ENCODE measurements at places on chromosomes 2 and 18.

GRCh38 chr18:78603102-78603983 lies 376.3 kb upstream of the SALL3 start:
- DNase-seq, result no peak

GRCh38 chr18:44507729-44508325 lies 172.9 kb upstream of the SETBP1 start:
- no peak for DNase-seq

DNA sequence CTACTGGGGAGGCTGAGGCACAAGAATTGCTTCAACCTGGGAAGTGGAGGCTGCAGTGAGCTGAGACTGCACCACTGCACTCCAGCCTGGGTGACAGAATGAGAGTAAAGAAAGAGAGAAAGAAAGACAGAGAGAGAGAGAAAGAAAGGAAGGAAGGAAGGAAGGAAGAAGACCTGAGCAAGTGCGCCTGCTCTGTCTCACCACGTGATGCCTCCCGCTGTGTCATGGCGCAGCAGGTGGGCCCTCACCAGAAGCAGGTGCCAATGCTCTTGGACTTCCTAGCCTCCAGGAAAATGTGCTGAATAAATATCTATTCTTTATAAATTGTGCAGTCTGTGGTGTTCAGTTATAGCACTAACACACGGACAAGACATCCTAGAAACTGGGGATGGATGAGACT lies 270.0 kb downstream of the CYP26B1 start:
- DNase-seq, result no peak

- DNase-seq, result no peak
Observed at GRCh38 chr2:220162320-220162719, 534.9 kb downstream of the SLC4A3 start.

DNA sequence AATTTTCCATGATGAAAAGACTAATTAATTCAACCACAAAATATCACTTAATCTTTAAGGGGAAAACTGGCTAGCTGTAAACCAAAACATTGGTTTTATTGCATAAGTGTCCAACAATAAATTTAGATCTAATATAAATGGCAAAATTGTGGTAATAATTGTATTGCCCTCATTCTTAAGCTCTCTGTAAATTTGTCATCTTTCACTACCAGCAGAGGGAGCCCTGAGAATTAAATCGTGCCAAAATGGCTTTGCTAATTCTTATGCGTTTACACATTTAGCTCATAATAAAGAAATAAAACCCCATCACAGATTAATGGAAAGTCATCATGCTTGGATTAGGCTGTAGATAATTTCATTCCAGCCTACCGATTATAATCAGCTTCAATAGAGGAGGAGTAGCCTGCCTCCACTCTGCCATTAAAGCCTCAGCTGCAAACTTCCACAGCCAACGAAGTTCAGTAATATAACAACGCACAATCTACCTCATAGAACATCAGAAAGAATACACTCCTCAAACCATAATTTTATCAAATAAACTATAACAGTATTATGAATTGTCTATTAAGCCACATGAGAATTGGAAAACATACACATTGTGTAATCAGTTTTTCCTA lies 70.0 kb upstream of the ATP5MC3 start:
- no peak for DNase-seq

DNA sequence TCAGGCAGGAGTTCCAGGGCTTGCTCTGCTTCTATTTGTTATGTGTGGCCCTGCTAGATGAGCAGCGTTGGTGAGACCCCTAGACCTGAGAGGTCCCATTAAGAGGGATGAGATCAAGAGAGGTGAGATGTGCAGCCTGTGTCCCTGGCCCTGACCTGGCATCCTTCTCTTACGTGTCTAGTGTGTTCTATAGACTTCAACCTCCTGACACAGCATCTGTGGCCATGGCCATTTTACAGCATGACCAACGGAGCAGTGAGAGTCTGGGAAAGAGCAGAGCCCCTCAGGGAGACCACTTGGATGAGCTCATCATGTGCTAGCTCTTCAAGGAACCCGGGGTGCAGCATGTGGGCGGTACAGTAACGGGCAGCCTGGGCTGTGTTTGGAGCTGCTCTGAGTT lies 32.7 kb upstream of the ASPRV1 start:
- DNase-seq, result no peak

- no peak for DNase-seq
Observed at GRCh38 chr2:168097431-168097830, 150.0 kb downstream of the STK39 start.

- DNase-seq, result no peak
Observed at GRCh38 chr2:4272261-4272858, 569.0 kb downstream of the DCDC2C start.

DNA sequence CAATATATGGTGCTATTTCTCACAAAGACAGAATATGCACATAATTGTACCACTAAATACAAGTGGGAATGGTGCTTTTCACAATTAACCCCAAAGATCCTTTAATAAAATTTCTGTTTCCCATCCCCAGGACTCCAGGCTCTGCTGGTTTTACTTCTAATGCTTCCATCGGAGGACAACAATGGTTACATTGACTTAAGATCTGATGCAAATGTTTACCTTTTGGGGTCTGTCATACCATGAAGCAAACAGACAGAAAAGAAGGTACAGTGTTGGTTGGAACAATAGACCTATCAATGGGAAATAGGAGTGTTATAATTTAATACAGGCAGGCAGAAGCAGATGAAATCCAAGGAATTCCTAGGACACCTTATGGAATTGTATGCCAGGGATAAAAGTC lies 105.7 kb downstream of the UPP2 start:
- DNase-seq, result no peak

DNA sequence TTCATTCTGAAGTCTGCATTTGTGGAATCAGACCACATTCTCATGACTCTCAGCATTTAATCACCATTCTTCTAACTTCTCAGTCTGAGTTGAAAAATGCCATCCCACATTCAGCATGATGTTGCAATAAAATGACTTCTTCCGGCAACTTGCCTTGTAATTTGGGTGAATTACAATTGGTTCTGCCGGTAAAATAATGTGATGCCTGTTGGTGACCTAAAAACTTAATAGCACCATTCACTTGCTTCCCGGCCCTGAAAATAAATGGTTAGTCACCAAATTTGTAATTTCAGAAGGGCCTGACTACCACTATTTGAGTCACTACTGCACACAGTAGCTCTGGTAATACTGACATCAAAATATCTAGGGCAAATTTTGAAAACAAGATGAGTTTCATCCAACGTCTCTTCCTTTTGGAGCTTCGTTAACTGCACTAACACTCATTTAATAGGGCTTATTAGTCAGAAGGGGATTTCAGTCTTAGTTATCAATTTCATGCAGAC lies 637.1 kb upstream of the CHAC2 start:
- DNase-seq, result no peak

- DNase-seq, result peak; percentile 53
Observed at GRCh38 chr2:143110758-143111428, 18.3 kb upstream of the ARHGAP15 start.

DNA sequence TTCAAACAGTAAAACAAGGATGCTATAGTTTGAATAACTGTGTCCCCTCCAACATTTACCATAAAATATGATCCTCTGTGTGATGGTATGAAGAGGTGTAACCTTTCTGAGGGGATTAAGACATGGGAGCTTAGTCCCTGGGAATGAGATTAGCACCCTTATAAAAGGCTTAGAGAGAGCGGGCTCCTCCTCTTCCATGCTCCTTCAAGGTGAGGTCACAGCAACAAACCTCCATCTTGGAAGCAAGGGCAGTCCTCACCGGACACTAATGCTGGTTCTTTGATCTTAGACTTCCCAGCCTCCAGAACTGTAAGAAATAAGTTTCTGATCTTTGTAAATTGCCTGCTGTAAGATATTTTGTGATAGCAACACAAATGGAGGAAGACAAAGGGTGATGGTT lies 700.3 kb downstream of the TMEM182 start:
- no peak for DNase-seq

GRCh38 chr2:68734688-68735525 lies at the start of gene ARHGAP25:
ARHGAP25 (plus strand) TSS chr2:68734811; CDS start chr2:68735200, 389 bp downstream.
- DNase-seq, result peak; percentile 45

DNA sequence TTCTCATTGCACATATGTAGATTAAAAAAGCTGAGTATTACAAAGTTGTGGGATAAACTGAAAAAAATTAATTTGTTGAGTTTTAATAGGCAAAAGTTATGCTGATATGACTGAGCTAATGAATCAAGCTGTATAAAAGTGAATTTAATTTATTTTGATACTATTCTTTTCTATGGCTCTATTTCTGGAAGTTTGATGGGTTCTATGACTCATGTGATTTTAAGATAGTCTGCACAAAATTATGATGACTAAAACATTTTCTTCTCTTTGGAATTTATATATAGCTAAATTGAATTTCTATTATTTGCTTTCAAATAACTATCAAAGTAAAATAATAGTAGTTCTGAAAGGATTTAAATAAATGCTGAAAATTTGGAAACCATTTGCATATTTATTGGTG lies 71.0 kb upstream of the MMADHC start:
- no peak for DNase-seq

- DNase-seq, result no peak
Observed at GRCh38 chr2:208099682-208100470, 24.4 kb downstream of the CRYGD start.

DNA sequence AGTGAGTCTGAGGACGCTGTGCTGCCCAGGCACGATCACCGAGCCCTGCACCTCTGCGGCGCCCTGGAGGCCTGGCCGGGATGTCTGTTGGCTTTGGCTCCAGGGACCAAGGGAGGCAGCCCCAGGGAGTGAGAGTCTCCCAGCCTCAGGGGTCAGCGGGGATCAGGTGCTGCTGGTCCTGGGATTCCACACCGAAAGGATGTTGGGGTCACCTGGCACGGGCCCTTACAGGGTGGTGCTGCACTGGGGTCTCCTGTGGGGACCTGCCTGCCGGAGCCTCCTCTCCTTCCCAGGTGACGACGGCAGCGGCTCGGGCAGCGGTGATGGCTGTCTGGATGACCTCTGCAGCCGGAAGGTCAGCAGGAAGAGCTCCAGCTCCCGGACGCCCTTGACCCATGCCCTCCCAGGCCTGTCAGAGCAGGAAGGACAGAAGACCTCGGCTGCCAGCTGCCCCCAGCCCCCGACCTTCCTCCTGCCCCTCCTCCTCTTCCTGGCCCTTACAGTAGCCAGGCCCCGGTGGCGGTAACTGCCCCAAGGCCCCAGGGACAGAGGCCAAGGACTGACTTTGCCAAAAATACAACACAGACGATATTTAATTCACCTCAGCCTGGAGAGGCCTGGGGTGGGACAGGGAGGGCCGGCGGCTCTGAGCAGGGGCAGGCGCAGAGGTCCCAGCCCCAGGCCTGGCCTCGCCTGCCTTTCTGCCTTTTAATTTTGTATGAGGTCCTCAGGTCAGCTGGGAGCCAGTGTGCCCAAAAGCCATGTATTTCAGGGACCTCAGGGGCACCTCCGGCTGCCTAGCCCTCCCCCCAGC lies 30.5 kb downstream of the GPC1 start:
- DNase-seq, result no peak

DNA sequence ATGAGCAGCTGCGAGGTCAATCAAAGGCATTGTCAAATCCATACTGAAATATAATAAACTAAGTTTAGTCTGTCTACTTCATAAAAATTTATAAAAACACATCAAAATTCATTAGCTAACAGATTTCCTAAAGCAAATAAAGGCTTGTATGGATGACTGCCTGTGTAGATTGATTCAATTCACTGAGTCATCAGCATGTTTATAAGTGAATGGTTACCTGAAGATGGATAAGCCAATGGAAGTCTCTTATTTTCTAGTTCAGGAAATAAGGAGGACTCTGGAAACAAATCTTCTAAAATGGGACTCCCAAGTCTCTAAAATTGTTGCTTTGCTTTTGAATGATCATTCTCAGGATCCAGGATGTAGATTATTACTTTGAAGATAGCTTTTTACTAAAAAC lies 57.0 kb upstream of the HNRNPA3 start:
- no peak for DNase-seq

- peak; percentile 18 for DNase-seq
Observed at GRCh38 chr2:224401641-224402342, at the start of gene FAM124B. FAM124B (minus strand) TSS chr2:224402107; CDS start chr2:224401768, 339 bp downstream.

GRCh38 chr2:239405071-239405470 lies 4.3 kb upstream of the HDAC4 start:
- DNase-seq, result no peak

DNA sequence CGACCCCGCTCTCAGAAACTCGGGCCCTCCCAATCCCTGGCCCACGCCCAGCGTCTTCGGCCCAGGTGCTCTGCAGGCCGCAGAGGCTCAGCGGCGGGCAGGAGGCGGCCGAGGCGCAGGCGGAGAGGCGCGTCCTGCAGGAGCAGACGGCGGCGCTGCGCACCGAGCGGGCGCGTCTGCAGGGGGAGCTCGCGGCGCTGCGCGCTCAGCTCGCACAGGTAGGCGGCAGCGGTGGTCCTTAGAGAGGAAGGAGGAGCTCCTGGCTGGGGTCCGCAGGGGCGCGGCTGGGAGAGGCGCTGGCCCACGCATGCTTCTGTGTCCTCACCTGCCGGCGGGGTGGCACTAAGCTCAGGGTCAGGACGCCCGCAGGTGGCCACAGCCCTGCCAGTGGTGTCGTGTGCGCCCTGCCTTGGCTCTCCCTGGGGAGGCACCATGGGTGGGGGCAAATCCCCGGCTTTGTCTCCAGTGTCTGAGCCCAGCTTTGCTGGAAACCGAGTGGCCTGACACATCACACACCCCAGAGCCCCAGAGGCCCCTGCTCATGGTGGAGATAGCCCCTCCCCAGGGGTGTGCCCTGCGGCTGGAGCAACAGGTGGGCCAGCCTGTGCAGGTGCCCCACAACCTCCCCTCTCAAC lies 14.9 kb upstream of the SNED1 start:
- DNase-seq, result peak; percentile 20

- no peak for DNase-seq
Observed at GRCh38 chr2:112721819-112722522, 1.2 kb downstream of the NT5DC4 start.

- DNase-seq, result no peak
Observed at GRCh38 chr2:187978356-187978755, 313.3 kb upstream of the GULP1 start.

GRCh38 chr2:189613077-189613636 lies 32.6 kb upstream of the SLC40A1 start:
- DNase-seq, result no peak

- peak; percentile 67 for DNase-seq
Observed at GRCh38 chr2:9139491-9140443, 66.8 kb upstream of the ASAP2 start.

- DNase-seq, result no peak
Observed at GRCh38 chr2:205189301-205189700, 493.0 kb upstream of the NRP2 start.
